G401 (cell line): ENCODE measurements at places on chromosomes 2 and 18. TPM values are rescaled to one million over a fixed set of nuclear protein-coding genes. Genes with fewer than 3 reads are reported as not detected.

Gene SP5
- not detected in 2 replicates for total RNA-seq

GRCh38 chr2:229851870-229852269 is 69.9 kb downstream of the TRIP12 start:
- DNase-seq = no peak

DNA sequence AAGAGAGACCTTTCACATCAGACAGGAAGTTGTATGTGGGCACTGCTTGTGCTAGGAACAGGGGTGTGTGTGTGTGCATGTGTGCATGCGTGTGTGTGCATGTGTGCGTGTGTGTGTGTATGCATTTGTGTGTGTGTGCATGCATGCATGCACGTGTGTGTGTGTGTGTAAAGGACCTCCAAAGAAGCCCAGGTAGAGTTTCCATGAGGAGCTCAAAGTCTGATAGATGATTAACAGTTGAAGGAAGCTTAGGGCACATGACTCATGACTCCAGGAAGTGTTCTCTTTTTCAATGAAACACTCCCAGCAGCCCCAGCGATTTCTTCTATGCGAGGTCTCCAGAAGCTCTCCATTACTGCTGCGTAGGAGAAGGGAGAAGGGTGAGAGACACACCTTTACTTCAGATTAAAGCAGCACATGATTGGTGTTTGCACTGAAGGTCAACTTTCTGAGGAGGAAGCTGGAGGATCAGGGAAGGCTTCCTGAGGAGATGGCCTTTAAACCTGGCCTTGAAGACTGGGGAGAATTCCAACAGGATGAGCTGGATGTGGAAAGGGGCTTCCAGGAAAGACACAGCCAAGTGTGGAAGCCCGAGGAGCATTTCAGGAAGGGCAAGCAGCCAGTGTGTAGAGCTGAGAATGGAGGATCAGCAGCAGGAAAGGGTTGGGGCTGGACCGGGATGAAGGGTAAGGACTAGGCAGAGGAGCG is 77.7 kb downstream of the SMAD4 start:
- no peak for DNase-seq

- peak; percentile 17 for DNase-seq
Measured at GRCh38 chr2:109322111-109322510, 193.1 kb downstream of the SH3RF3 start.
